Left kidney (tissue), 8 donors: ENCODE measurements at places on chromosomes 3 and 15.

DNA sequence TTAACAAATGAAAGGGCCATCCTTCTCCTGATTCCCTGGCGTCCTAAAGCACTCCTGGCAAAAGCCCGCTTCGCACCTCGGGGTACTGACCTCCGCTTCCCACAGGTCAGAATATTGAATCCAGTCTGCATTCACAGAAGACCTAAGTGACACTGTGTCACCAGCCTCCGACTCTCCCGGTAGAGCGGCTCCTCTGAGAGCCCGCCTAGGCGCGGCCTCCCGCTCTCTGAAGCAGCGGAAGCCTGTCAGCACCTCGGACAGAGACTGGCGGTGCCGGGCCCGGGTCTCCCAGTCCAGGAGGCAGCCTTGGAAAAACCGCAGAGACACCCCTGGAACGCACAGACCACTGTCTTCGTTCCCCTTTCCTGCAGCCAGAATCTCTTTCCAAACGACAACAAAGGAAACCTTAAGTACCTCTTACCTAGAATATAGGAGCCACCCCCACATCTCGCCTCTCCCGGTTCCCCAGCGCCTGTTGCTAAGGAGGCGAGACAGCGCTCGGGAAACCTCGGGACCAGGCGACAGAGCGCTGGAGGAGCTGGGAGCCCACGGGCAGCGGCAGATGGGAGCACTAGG lies 1.2 kb downstream of the GABRB3 start:
- peak; percentile 79 for DNase-seq

- peak; percentile 22 for DNase-seq
Observed at GRCh38 chr15:26724381-26725150, 48.3 kb downstream of the GABRB3 start.

DNA sequence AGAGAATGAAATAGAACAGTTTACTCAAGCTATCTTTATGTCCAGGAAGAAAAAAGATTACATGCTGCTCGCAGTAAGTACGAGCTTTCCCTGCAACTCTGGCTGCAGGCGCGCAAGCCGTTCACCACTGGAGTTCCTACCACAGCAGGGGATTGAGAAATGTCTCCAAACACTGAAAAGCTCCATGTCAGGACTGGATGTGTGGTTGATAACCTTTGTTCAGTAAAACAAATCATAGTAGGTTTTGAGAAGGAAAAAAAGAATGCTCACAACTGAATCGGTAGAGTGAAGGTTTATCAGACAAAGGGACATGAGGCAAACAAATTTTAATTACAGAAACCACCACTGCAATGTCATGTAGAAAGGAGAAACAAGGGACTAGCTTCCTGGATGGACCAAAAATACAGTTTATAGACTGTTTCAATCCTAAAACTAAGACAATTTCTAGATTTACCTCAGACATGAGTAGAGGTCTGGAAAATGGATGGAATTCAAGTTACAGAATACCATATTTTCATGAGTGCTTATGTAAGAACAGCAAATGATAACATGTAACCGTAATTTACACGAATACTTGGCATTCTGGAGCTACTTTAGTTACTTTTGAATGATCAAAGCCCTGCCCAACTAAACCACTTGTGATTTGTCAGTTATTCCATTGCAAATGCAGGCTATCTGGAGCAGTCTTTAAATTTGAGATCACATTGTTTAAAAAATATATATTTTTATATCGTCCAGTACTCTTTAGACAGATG lies 471.1 kb downstream of the SHQ1 start:
- DNase-seq = no peak

DNA sequence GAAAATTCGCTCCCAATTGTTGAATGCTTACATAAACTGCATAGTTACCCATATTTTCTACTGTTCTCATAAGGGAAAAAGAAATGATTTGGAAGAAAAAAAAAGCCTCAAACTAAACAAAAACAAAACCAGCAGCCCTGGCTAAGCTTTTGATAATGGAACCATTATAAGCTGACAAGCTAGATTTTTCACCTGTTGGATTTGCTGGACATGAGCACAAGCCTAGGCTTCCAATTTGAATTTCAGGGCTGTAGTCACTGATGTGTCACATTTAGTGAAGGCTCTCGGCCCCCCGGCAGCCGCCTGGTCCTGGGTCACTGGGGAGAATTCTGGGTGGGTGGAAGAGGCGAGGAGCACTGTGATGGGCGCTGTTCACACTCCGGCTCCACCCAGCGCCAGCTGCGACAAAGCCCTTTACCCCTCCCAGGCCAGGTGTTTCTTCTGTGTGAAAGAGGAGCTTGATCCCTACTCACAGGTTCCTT lies 4.6 kb downstream of the FBXL22 start:
- DNase-seq = no peak

DNA sequence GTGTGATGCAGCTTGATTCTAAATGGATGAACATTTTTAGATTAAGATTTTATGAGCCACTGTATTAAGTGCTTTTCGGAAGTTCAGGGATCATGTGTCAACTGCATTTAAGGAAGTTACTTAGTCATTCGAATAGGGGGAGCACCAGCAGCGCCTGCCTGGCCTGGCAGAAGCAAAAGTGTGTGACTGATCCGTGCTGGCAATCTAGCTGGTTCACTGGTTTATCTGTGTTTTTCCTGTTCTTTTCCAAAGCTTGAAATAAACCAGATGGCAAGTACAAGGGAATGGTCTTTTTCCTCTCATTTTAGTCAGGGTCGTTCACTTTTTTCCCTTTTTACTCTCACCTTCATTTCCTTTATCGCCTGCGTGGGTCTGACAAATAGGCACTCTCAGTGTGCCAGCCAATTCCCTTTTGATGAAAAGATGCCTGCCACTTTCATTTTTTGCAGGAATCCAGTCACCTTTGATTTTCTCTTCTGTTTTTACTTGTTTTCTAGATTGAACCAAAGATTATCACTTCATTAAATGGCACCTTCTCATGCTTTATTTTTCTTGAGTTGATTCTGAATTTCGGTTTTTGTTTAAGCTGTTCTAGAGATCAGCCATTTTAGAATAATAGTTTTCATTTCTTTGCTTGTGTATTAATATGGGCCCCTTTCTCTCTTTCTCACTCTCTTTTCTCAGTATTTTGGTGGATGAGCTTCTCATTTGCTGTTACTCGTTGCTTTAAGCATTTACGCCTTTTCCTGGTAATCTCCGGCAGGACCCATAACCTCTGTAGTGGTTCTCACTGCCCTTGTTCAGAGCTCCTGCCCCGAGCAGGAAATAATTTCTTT lies 2.8 kb downstream of the ABHD2 start:
- DNase-seq = no peak

DNA sequence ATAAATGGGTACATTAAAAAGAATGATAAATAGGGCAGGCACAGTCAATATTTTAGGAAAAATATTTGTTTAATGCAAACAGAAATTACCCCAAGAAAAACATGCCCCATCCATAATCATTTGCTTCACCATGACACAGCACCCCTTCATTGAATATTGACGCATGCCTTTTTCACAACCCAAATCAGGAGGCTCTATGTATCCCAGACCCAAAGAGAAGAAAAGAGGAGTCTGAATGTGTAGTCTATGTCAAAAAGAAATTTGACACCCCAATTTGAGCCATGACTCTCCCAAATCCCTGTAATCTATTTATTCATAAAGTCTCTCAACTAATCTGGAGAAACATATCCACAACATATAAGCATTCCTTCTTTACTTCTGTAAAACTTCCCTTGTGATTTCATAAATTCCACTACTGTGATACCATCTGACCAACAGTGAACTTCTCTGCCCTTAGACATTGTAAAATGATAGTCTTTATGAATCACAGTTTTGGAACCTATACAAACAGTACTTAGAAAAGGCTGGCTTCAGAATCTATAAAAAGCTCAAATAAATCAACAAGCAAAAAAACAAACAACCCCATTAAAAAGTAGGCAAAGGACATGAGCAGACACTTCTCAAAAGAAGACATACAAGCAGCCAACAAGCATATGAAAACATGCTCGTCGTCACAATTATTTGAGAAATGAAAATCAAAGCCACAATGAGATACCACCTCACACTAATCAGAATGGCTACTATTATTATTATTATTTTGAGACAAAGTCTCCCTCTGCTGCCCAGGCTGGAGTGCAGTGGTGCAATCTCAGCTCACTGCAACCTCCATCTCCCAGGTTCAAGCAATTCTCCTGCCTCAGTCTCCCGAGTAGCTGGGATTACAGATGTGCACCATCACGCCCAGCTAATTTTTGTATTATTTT lies 53.4 kb upstream of the XRN1 start:
- no peak for DNase-seq

GRCh38 chr3:181860235-181860634 lies 148.5 kb downstream of the SOX2 start:
- DNase-seq = no peak

DNA sequence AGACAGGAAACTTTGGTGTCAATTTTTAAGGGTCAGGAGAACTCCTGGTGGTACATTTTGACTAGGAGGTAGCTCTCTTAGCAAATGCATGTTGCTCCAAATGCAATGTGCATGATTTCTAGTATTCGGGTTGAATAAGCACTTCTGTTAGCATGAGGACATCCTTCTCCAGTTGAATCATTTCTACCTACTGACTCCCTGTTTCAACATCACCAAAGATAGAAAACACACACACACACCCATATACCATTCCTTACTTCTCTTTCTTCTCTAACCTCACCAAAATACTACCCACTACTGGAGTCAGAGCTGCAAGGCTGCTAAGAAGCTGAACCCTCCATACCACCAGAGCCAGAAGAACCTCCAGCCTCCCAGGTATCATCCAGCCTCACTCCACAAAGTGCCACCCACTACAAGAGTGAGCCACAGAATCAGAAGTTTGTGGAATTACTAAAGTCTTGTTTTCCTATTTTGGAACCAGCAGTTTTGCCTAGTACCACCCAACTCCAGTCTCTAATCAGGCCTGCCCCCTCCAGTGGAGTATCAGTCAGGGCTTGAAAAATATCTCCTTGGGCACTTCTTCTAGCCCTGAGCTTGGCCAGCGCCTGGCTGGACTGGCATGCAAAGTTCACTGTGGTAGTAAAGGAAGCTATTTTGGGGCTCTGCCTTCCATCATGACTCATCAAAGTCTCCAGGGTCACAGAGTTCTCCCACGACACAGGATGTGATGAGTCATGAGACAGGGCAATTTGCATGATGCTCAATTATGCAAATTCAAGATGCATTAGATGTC lies 110.3 kb downstream of the CYP19A1 start:
- no peak for DNase-seq

DNA sequence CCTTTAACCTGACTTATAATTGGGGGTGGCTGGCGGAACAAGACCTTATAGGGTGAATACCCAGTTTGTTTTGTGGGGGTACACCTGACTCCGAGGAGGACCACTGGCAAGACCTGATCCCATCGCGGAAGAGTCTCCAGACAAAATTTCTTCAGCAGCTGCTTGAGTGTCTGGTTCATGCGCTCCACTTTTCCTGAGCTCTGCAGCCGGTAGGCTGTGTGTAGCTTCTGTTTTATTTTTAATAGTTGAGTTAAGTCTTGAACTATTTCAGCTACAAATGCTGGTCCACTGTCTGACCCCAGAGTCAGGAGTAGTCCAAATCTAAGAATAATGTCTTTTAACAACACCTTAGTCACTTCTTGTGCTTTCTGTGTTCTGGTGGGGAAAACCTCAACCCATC lies 21.2 kb upstream of the NOX5 start:
- DNase-seq = no peak

DNA sequence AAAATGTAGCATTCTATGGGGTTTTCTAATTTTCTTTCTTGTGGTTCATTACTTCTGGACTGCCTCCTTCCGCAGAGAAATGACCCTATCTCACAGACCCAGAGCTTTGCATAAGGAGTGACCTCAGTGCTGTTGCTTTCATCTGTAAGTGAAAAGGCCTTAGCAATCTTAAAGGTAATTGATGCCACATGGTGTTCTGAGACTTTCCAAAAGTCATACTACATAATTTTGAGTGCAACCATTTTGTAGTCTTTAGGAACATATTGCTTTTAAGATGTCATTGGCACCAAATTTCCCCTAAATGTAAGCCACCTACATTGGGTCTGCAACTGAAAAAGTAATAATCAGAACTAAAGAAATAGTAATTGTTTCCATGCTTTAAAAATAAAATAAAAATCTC lies 9.2 kb upstream of the HHLA2 start:
- DNase-seq = no peak

- no peak for DNase-seq
Observed at GRCh38 chr3:156619376-156619775, 55.0 kb upstream of the TIPARP start.

GRCh38 chr3:48441940-48442339 lies 1.9 kb downstream of the TMA7 start:
- DNase-seq = no peak

DNA sequence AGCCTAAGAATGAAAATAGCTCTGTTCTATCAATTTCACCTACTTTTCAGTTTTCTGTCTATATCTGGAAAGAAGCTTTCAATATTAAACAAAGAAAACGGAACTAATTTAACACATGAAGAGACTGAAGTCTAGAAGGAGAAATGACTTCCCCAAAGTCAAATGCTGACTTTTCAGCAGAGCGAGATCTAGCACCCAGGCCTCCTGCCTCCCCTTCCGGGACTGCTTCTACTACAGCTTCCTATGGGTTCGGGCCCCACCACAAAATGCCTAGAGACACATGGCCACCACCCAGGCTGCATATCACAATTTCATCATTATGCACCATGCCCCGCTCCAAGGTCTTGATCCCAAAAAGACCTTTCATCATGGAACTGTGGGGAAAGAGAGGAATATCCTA lies 104.5 kb downstream of the SST start:
- no peak for DNase-seq

DNA sequence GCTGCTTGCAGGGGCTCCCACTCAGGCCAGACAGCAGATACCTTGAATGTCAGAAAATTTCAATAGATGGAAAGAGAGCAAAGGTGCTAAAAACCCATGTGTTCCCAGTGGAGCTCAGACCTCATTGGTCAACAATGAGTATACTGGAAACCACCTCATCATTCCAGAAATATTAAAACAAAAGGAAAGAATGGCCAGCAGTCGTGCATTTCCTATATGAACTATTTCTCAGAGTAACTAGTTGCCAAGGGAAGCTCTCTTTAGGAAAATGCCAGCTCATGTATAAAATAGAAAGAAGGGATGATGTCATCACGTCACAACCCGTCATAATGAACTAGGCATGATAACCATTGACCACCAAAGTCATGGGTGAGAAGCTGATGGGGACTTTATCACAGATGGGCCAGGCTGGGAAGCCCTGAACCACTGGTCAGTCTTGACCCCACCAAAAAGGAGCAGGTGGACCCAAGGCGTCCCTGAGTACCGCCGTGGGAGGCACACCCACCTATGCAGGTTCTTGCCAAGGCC lies 17.5 kb downstream of the DNAJB8 start:
- DNase-seq = no peak

DNA sequence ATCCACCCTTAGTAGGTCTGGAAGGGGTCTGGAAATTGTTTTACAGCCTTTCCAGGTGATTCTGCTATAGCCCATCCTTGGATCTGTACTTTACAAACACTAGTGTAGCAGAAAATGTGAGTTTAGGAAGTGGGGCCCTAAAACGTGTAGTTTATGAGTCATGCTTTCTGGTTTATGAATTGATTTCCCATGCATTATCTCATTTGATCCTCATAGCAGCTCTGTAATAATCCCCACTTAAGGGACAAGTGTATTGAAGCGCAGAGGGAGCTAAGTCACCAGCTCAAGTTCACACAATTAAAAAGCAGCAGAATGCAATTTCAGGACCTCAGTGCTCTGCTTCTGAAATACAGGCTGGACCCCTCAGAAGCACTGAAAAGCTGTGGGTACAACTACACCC lies 22.7 kb upstream of the STARD5 start:
- DNase-seq = no peak

GRCh38 chr15:78906316-78906620 lies 33.6 kb downstream of the MORF4L1 start:
- DNase-seq = no peak

- DNase-seq = peak; percentile 49
Observed at GRCh38 chr3:195238586-195239118, 32.3 kb downstream of the XXYLT1 start.

GRCh38 chr15:31347067-31347975 lies 20.7 kb downstream of the KLF13 start:
- DNase-seq = no peak
